ENCODE measurements at places on chromosomes 3 and 15.

DNA sequence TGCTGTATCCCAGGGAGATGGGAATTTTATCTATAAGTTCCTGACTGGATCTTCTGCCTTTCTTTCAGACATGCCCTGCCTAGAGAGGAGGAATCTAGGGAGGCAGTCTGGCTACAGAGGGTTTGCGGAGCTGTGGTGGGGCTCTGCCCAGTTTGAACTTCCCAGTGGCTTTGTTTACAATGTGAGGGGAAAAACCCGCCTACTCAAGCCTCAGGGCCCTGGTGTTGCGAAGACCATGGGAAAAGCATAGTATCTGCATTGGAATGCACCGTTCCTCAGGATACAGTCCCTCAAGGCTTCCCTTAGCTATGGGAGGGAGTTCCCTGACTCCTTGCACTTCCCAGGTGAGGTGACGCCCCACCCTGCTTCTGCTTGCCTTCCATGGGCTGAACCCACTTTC lies 168.7 kb downstream of the TMEM108 start:
- no peak for DNase-seq

GRCh38 chr3:157204431-157204830 lies 44.5 kb upstream of the CCNL1 start:
- DNase-seq: no peak

GRCh38 chr3:72492240-72492639 lies 356.0 kb downstream of the SHQ1 start:
- DNase-seq: no peak

DNA sequence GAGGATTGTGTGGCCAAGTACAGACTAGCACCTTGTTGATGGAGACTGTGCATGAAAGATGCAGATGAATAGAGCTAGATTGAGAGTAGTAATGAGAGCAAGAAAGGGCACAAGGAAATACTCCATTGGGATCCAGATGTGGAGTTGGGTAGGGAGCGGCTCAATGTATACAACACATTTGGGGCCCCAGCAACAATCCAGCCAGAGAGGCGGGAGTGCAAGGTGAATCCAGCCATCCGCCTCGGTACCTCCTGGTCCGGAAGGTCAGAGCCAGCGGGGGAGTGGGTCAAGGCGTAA lies 9.0 kb downstream of the ISL2 start:
- no peak for DNase-seq

DNA sequence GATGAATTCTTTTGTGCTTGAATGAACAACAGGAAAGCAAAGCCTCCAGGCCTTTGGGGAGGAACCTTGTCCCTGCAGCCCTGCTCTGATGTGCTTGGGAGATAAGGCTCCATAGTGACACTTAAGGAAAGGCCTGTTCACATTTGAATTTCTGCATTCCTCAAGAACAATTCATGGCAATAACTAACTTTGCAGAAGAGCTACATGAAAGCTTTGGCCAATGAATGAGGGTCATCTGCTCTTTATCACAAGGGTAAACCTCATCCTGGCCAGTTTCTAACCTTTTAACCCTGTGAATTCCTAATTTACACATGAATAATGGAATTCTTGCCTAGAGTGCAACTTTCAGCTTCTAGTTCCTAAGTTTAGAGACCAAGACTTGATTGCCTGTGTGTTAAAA lies 5.6 kb downstream of the PRTG start:
- DNase-seq: no peak

- DNase-seq: no peak
Measured at GRCh38 chr3:127722091-127722784, 49.5 kb downstream of the ABTB1 start.

DNA sequence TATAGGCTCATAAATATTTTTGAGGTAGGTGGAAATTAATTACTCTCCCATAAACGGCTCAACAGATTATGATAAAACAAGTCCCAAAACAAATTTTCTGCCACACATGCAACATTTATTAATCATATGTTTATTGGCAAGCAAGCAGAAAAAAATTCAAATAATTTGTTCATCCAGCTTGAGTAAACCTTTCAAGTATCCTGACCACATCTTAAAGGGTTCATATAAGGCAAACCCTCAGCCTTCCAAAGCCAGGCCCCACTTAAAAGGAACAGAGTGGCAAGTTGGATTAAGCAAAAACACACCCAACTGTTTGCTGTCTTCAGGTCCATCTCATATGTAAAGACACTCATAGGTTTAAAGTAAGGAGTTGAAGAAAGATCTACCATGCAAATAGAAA lies 1042.3 kb downstream of the DIPK2A start:
- DNase-seq: no peak

- DNase-seq: no peak
Measured at GRCh38 chr3:62558549-62559112, 185.3 kb upstream of the FEZF2 start.

DNA sequence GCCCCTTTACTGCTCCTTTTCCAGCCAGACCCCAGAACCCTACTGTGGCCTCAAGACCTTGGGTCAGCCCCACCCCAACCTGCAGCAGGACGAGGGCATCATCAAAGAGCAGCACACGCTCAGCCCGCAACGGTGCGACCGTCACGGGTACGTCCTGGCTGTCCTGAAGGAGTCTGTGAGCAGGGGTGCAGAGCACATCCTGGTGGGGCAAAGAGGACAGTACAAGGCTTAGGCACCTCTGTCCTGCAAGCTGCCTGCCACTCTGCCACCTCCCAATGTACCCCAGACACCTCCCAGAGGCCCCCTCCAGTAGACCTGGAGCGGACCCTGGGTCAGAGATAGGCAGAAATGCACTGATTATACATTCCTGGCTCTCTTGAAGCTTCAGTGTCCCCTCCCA lies 8.0 kb downstream of the ALS2CL start:
- no peak for DNase-seq

DNA sequence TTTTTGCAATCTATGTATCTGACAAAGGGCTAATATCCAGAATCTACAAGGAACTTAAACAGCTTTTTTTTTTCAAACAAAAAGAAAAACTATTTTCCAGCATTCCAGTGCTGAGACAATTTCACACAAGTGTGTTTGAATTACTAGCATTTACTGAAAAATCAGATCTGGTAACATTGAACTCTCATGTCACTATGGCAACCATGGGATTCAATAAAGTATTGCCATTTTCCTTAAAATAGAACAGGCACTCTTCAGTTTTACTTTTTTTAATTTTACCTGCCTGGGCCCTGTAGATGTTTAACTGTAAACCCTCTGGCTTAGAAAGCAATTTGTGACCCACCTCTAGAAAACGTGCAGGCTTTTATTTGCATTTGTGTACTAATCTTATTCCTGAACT lies 105.4 kb downstream of the MITF start:
- DNase-seq: no peak

- DNase-seq: no peak
Measured at GRCh38 chr15:80942266-80942665, 47.4 kb downstream of the MESD start.

- peak; percentile 1 for DNase-seq
Measured at GRCh38 chr15:42921342-42921731, 759 bp upstream of the TTBK2 start.

DNA sequence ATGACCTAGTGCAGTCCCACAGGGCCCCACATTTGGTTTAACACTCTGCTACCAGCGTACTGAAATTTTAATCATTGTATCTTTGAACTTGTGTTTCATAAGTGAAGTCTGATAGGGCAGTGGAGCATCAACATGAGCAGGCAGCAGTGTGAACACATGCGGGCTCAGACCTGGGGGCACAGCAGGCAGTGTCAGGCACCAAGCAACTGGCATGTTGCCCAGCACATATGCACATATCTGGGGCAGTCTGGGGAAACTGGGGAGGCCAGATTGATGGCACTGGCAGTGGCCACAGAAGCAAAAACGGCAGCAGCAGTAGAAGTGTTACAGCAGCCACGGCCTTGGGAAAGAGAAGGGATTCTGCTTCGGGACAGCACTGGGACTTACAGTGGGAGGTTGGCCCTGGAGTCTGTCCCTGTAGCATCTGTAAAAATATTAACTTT lies 353.9 kb upstream of the KCNMB2 start:
- no peak for DNase-seq

DNA sequence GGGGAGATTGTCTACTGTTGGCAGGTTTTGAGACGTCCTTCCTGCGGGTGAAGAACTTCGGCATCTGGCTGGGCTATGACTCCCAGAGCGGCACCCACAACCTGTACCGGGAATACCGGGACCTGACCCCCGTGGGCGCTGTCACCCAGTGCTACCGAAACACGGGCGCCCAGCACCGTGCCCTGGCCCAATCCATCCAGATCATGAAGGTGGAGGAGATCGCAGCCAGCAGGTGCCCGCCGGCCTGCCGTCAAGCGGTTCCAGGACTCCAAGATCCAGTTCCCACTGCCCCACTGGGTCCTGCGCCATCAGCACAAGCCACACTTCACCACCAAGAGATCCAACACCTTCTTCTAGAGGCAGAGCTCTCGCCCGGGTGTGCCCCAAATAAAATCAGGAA lies 194.9 kb upstream of the EPHA6 start:
- DNase-seq: no peak

GRCh38 chr15:40336744-40337122 lies 4.0 kb downstream of the CCDC9B start:
- DNase-seq: no peak

DNA sequence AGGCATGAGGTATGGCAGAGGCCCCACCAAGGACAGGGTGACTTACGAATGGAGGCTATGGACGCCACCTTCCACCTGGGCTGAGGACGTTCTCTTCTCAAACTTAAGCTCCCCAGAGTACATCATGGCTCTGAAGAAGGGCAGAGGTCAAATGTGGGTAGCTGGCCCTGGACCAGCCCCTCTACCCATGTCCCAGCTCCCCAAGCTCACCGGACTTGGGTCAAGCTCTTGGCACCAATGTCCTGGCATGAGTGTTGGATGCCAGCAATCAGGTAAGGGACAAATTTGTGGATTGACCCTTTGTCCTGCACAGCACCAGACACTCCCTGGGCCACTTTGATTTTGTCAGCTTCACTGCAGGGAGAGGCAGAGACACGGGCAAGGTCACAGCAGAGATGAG lies 2.5 kb downstream of the NDUFAF3 start:
- no peak for DNase-seq

- no peak for DNase-seq
Measured at GRCh38 chr15:38254051-38254883, 1.6 kb downstream of the SPRED1 start.

GRCh38 chr15:54659646-54660045 lies 537.1 kb downstream of the RSL24D1 start:
- DNase-seq: no peak

GRCh38 chr3:124258057-124258500 lies 266.2 kb upstream of the ROPN1 start:
- no peak for DNase-seq

DNA sequence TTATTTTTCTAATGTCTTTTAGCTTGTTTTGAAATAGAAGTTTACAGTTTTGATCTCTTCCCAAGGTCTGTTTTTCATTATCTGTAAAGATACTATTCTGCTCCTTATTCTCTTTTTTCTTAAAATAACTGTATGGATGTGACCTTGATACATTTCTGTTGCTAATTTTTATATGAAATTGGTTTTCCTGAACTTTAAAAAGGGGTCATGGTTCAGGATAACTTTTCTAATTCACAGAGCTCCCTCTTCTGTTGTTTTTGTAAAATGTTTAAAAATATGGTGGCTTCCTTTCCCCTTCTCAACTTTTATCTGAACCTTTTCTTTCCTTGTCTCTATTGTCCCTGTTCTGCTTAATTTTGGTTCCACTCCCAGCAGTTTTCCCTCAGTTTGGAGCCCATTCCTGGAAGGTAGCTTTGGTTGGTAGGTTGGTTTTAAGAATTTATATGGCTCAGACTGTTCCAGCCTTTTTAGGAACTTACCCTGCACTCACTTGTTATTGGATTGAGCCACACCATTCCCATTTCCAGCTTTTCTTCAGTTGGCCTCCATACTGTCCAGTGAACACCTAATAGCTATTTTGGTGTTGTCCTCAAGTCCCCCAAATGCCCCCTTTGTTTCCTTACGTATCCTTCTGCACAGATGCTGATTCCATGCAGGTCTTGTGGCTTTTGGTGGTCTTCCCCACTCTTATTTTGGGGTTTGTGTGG lies 70.3 kb downstream of the SLMAP start:
- no peak for DNase-seq

DNA sequence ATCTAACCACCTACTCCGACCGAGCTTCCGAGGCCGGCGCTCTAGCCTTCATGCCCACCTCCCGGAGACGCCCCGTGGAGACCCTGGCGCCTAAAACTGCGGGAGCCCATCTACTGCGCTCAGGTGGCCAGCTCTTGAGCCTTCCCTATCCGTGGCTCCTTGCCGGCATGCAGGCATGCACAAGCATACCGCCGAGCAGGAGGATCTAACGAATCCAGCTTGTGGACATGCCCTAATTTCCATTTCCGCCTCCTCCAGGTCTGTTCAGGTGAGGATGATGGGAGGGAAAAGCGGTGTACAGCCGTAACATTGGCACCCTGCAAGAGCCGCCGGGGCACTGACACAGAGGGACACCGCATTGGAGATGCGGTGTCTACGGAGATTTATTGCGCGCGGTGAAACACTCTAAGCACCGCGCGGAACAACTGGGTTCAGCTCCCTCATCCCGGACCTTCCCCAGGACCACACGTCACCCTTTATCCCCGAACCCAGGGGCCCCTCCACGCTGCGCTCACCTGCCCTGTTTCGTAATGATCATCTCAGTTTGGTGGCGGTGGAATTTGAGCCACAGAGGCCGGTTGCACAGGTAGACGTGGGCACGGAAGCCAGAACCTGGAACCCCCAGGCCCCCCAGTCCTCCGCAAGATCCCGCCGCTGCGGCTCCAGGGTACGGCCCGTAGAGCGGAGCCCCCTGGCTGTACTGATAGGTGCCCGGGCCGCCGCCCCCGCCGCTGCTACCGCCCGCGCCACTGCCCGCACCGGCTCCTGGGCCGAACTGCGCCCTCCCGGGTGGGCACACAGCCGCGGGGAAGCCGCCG lies 1.0 kb downstream of the EOMES start:
- no peak for DNase-seq

DNA sequence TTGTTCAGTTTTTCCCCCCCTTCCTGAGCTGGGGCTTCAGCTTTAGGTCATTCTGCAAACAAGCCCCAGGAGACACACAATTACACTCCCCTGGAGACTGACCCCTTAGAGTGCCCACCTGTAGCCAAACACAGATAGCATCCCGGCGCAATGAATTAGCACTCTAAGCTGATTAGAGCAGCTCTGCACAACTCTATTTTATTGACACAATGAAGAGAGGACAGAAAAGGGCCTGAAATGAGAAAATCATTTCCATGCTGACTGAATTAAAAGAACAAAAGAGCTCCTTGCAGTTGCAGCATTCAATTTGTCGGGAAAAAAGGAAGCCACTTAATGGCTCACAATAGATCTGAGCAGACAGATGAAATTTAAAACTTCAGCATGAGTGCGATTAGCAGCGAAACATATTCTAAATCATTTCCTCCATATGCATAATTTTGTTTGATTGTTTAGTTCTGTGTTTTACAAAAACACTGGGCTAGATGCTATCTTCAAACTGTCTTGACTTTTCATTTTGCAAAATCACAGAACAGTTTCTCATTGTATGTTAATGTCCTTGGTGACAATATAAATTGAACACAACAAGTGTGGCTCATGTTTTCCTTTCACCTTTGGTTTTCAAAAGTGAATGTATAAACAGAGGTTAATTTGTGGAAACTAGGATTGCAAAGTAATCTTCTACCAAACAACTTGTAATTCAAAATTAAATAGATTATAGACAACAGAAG lies 308.6 kb downstream of the MECOM start:
- no peak for DNase-seq
